Activated naive CD8-positive, alpha-beta T cell treated with anti-CD3 and anti-CD28 coated beads, Interleukin-2, amount 10 ng/mL, durations not matched to agents 7 days and 5 days (primary cell): ENCODE measurements at places on chromosomes 7 and 10. TPM values are rescaled to one million over a fixed set of nuclear protein-coding genes. Genes with fewer than 3 reads are reported as not detected.
A peak's percentile ranks its signal among the peaks of the same experiment; 100 is the strongest.

Gene EGFR
- not detected for total RNA-seq

DNA sequence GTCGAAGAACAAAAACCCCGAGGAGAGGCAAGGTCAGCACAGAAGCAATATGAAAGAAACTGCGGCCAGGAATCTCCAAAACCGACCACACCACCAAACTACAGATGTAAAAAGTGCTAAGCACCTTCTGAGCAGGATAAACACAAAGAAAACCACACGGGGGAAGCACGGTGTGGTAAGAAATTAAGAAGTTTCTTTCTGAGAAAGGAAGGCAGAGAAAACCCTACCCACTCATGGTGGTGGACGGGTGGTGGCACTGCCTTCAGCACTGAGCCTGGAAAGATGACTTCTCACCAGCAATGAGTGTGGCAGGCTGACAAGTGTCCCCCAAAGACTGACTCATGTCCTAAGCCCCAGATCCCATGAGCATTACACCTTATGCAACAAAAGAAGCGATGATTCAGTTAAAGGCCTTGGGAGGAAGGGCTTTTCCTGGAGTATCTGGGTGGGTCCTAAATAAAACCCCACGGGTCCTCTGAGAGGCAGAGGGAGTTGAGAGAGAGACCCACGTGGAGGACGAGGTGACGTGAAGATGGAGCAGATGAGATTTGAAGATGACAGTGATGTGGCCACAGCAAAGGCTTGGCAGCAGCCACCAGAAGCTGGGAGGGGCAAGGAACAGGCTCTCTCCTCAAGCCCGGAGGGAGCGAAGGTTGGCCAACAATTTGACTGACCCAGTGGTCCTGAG is 124.9 kb downstream of the DLG5 start:
- H3K27ac ChIP-seq: peak overlapping the region; percentile 70
- no peaks in the 10 kb centered on the region for H3K36me3 ChIP-seq
- peak overlapping the region; percentile 47 for H3K4me3 ChIP-seq
- H3K27me3 ChIP-seq: peaks cover 35% of the 10 kb centered on the region

- no peak overlapping the region for H3K27ac ChIP-seq
- H3K4me3 ChIP-seq: no peak overlapping the region
- H3K36me3 ChIP-seq: no peaks in the 10 kb centered on the region
- no peaks in the 10 kb centered on the region for H3K4me1 ChIP-seq
Observed at GRCh38 chr10:117204316-117204715, 7.0 kb downstream of the KCNK18 start.

GRCh38 chr7:65269150-65269856 is 104.4 kb upstream of the ZNF92 start:
- peaks cover 40% of the 10 kb centered on the region for H3K27me3 ChIP-seq
- peaks cover 8% of the 10 kb centered on the region for H3K4me1 ChIP-seq
- DNase-seq: peak; percentile 38
- no peaks in the 10 kb centered on the region for H3K36me3 ChIP-seq
- H3K4me3 ChIP-seq: peak overlapping the region; percentile 83

DNA sequence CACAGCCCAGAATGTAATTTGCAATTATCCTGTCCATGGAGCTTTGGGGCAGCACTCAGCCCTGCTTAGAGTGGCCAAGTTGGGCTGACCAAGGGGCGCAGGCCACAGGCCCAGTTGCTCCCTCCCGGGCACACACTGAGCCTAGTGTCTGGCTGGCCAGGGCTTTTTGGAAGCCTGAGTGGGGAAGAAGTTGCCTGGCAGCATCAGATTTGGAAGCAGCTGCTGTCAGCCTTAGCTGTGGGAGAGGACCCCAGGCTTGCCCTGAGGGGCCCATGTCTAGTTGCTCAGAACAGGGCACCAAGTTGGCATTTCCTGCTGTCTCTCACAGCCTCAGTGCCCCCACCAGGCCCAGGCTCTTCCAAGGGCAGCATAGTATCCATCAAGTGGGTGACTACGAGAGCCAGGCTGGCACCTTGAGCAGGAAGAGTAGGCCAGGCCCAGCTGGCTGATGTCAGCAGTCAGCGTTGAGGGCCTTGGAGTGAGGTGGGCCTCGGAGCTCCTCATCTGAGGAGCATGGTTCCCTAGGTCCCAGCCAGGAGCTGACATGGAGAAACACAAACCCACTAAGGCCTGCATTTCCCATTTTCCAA is 14.4 kb downstream of the ANTXRL start:
- H3K4me3 ChIP-seq: no peak overlapping the region
- peak; percentile 28 for DNase-seq
- peaks cover 22% of the 10 kb centered on the region for H3K4me1 ChIP-seq
- no peaks in the 10 kb centered on the region for H3K36me3 ChIP-seq
- peak overlapping the region; percentile 15 for H3K27ac ChIP-seq
